ENCODE measurements at places on chromosomes 16 and 17. TPM values are rescaled to one million over a fixed set of nuclear protein-coding genes. Genes with fewer than 3 reads are reported as not detected.

DNA sequence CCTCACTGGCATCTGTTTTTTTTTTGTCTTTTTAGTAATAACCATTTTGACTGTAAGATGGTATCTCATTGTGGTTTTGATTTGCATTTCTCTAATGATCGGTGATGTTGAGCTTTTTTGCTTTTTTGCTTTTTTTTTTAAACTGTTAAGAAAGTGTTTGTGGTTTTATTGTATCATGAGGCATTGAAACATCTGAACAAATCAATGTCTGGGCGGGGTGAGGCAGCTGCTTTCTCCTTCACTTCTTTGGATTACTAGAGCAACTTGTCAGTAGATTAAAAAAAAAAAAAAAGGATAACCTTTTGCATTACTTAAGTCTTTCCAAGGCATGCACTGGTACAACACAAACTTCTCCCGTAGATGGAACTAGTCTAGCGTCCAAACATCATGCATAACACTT lies 191.7 kb downstream of the CEP112 start:
- no peak for DNase-seq

- no peak for DNase-seq
Observed at GRCh38 chr17:73693071-73693470, 48.8 kb upstream of the SDK2 start.

- DNase-seq, result no peak
Observed at GRCh38 chr16:66547101-66547989, 2.6 kb downstream of the TK2 start.

DNA sequence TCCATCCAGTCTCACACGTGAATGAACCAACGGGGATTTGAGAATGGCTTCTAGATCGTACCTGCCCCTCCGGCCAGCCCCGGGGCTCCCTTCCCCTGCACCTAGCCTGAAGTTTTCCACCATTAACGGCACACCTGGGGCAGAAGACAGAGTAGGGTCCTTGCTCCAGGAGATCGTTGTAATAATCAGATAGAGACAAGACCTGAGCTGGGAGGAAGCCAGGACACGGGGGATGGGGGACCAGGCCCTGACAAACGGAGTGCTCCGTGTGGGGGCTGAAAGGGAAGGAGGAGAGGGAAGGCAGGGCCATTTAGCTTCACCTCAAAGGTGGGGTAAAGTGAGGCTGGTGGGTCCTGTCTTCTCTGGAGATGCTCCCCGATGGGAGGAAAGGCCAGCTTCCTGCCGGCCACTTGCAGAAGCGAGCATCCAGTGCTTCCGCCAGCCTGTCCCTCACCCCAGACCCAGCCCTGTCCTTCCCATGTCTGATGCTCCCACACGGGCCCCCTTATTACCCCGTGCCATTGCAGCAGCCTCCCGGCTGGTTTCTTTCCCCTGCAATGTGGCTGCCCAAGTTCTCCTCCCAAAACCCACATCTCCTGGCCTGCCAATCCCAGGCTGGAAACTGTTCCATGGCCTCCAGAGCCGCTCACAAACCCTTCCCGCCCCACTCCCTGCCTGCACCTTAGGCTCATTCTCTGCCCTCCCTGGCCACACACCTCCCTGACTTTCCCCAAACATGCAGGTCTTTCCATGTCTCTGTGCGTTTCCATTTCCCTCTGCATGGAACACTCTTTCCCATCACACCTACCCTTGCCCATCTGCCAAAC lies 79.3 kb downstream of the MRC2 start:
- no peak for DNase-seq

GRCh38 chr16:20761175-20761574 lies 2.6 kb upstream of the ACSM3 start:
- no peak for DNase-seq

GRCh38 chr17:65092262-65092661 lies 35.7 kb upstream of the GNA13 start:
- no peak for DNase-seq

- DNase-seq, result peak; percentile 48
Observed at GRCh38 chr16:3131755-3132377, 3.0 kb upstream of the ZNF213 start.

- peak; percentile 27 for DNase-seq
Observed at GRCh38 chr17:42457107-42457792, 1.4 kb upstream of the ATP6V0A1 start.

DNA sequence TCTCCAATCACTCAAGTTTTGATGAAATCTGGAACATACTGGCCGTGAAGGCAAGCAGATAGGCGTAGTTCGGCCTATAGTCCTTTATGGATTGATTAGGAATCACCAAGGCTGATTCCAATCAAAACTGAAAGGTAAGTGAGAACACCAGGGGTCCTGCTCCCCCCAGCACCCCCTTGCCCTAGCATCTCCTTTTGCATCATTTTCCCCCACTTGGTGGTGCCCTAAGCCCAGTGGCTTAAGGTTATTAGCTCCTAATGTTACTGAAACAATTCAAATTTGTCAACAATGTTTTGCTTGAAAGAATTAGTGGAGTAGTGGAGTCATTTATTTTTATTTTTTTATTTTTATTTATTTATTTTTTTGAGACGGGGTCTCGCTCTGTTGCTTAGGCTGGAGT lies 4.9 kb downstream of the SLFN14 start:
- no peak for DNase-seq

DNA sequence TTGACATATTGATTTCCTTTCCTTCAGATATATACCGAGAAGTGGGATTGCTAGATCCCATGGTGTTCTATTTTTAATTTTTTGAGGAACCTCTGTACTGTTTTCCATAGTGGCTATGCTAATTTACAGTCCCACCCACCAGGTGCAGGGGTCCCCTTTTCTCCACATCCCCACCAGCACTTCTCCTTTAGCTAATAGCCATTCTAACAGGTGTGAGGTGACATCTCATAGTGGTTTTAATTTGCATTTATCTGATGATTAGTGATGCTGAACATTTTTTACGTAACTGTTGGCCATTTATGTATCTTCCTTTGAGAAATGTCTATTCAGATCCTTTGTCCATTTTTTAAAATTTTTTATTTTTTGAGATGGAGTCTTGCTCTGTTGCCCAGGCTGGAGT lies 93.9 kb downstream of the SDR42E1 start:
- no peak for DNase-seq

- DNase-seq, result no peak
Observed at GRCh38 chr17:48308581-48308980, 121.4 kb downstream of the SKAP1 start.

DNA sequence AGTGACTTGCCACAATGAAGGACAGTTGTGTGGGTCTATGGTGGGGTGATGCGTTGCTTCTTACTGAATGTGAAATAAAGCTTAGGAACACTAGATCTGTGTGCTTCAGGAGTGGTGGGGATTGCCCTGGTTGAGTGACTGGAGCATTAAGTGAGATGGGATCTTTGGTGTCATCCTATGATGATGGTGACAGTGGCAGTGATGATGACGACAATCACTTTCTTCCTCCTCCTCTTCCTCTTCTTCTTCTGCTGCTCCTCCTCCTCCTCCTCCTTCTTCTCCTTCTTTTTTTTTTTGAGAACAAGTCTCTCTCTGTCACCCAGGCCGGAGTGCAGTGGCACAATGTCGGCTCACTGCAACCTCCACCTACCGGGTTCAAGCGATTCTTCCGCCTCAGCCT lies 396.8 kb downstream of the SEC14L1 start:
- DNase-seq, result no peak

GRCh38 chr16:56032072-56032471 lies 156.9 kb upstream of the CES5A start:
- DNase-seq, result no peak

- DNase-seq, result no peak
Observed at GRCh38 chr17:5943982-5944381, 126.2 kb upstream of the WSCD1 start.

- DNase-seq, result no peak
Observed at GRCh38 chr17:33494151-33494550, 201.1 kb upstream of the ASIC2 start.

- DNase-seq, result no peak
Observed at GRCh38 chr17:50022463-50023130, 27.6 kb upstream of the DLX3 start.

- DNase-seq, result no peak
Observed at GRCh38 chr16:70483426-70483825, 29.0 kb downstream of the FCSK start.

GRCh38 chr16:19655242-19655777 lies 62.7 kb downstream of the KNOP1 start:
- no peak for DNase-seq

- DNase-seq, result no peak
Observed at GRCh38 chr17:77822302-77823030, 136.0 kb upstream of the TNRC6C start.

- peak; percentile 44 for DNase-seq
Observed at GRCh38 chr16:10983159-10983558, 38.8 kb downstream of the CLEC16A start.

GRCh38 chr16:2778630-2778958 lies 1.5 kb upstream of the ELOB start:
- DNase-seq, result no peak

- DNase-seq, result no peak
Observed at GRCh38 chr16:86635176-86635876, 57.0 kb downstream of the FOXL1 start.

DNA sequence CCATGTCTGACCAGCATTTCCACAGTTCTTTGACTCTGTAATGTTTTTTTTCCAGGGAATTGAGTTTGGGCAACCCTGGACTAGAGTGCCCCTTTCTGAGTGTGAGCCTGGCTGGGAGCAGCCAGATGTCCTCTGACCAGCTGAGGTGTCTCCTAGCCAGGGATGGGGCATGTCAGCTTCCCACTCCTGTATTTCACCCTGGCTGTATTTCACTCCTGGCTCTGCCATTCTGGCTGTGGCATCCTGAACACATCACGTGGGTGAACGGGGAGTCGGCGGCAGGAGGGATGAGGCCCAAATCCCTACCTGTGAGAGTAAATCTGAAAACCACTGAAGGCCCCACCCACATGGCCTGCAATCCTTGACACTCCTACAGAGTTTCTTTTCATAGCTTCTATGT lies 31.3 kb downstream of the KDM8 start:
- no peak for DNase-seq

GRCh38 chr17:49638818-49639217 lies 39.1 kb downstream of the SPOP start:
- DNase-seq, result no peak

DNA sequence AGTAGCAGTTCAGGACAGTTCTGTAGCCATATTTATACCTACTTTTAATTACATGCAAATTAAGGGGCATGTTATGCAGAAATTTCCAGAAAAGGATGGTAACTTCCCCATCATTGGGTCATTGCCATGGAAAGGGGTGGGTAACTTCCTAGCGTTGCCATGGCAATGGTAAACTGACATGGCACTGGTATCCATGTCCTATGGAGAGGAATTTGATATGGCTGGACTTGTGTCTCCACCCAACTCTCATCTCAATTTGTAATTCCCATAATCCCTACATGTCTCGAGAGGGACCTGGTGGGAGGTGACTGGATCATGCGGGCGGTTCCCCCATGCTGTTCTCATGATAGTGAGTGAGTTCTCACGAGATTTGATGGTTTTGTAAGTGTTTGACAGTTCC lies 35.6 kb upstream of the CACNG4 start:
- no peak for DNase-seq

GRCh38 chr16:87948119-87948545 lies 3.1 kb upstream of the BANP start:
- peak; percentile 59 for DNase-seq

GRCh38 chr17:42378959-42379594 lies 9.2 kb downstream of the STAT3 start:
- peak; percentile 77 for DNase-seq

The TBC1D3H gene
- total RNA-seq, result not detected

The ESRP2 gene
- total RNA-seq, result 76.3 TPM

The ICAM2 gene
- not detected for total RNA-seq

The KRTAP4-6 gene
- not detected for total RNA-seq

The KRTAP9-2 gene
- not detected for total RNA-seq

The NLRP1 gene
- total RNA-seq, result 38.4 TPM

The RNF135 gene
- total RNA-seq, result 4.6 TPM

The ALDH3A1 gene
- total RNA-seq, result 689 TPM

The HSDL1 gene
- 10.5 TPM for total RNA-seq

The MINK1 gene
- total RNA-seq, result 95.5 TPM

The CD300LF gene
- total RNA-seq, result not detected

Data from stomach (tissue), 19 donors.